Foreskin keratinocyte (primary cell): ENCODE measurements at places on chromosomes 12 and 14. TPM values are rescaled to one million over a fixed set of nuclear protein-coding genes. Genes with fewer than 3 reads are reported as not detected.
A peak's percentile ranks its signal among the peaks of the same experiment; 100 is the strongest.

DNA sequence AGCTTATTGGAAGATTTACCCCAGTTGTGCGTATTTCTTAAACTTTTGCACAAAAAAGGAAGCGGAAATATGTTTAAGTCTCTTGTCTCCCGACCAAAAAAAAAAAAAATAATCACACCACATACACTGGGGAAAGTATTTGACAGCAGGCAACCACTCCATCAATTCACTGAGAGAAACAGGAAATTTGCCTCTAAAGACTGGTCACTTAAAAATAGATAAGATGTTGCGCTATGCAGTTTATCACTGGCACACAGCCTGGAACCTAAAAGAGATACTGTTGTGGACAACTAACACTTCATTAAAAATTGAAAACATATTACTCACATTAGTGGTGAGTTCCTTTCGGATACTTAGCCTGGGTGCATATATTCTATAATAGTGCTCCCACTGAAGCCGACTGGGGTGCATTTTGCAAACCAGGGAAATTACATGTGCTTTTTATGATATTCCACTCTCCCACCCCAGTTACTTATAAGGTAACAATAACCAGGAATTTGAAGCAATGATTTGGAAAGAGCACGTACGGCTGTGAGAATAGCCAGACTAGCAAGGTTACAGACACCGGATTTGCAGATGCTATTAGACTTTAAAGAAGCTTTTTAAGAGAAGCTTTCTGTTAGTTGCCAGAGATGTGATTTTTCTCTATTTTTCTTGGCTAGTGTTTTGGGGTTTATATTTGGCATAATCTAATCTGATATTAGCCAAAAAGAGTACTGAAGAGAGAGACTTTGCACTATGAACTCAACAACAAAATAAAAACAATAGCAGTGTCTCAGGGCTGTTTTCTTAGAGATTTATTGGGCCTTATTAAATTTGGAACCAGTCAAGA lies 311.5 kb downstream of the NOVA1 start:
- no peak for DNase-seq

DNA sequence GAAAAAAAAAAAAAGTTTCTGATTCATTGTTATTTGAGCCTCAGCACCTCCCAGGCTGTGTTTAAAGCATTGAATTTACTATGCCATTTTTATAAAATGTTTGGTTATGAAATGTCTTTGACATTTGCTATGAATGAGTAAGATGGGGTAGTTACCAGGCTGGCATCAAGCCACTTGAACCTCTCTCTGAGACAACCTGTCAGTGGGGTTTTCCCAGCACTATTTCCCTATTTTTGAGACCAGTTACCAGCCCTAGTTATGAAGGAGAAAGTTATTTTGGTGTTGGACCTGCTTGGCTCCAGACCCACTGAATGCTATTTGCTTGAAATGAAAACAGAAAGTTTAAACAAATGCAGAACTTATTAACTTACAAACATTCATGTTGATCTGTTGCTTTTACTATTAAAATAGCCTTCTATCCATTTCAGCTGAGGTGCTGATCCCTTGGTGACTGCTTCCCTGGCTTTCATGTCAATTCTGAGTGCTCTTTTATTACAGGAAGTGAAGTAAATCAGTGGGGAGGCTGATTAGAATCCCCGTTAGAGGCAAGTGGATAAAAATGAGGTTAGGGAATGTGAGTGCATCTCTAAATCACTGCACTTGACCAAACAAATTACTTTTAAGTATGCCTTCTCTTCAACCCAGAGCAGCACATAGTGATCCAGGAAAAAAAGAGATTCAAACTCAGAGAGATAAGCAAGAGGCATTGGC lies 37.8 kb downstream of the LLPH start:
- peak; percentile 53 for DNase-seq

DNA sequence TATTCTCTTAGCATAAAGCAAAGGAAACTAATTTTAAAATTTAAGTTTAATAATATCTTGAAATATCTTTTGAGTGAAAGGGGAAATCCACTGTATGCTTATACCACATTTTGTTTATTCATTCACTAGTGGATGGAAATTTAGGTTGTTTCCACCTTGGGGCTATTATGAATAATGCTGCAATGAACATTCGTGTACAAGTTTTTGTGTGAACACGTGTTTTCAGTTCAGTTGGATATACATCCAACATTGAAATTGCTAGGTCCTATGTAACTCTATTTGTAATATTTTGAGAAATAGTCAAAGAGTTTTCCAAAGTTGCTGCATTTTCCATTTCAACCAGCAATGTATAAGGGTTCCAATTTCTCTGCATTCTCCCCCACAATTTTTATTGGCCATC lies 83.7 kb upstream of the ETV6 start:
- DNase-seq = no peak

GRCh38 chr12:29201296-29201695 lies 52.2 kb downstream of the FAR2 start:
- no peak for DNase-seq

DNA sequence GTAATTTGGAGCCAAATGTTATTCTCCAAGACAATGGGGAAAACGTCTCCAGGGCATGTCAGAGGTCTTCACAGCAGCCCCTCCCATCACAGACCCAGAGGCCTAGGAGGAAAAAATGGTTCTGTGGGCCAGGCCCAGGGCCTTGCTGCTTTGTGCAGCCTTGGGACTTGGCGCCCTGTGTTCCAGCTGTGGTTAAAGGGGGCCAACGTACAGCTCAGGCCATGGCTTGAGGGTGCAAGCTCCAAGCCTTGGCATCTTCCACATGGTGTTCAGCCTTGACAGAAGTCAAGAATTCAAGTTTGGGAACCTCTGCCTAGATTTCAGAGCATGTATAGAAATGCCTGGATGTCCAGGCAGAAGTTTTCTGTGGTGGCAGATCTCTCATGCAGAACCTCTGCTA lies 3.2 kb upstream of the CRY1 start:
- no peak for DNase-seq

DNA sequence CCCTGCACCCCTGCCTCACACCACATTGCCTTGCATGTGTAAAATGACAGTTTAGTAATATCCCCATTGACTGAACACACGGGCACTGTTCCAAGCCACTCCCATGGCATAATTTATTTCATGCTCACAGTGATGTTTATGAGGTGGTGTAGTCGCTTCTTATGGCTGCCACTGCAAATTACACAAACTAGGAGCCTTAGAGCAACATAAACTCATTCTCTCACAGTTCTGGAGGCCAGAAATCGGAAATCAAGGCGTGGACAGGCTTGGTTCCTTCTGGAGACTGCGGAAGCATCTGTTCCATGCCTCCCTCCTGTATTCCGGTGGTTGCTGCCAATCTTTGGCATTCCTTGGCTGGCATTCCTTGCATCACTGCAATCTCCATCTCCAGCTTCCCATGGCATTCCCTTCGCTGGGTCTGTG lies 97.3 kb downstream of the RIN3 start:
- no peak for DNase-seq

- no peak for DNase-seq
Observed at GRCh38 chr14:75249958-75250336, 28.7 kb upstream of the FOS start.

DNA sequence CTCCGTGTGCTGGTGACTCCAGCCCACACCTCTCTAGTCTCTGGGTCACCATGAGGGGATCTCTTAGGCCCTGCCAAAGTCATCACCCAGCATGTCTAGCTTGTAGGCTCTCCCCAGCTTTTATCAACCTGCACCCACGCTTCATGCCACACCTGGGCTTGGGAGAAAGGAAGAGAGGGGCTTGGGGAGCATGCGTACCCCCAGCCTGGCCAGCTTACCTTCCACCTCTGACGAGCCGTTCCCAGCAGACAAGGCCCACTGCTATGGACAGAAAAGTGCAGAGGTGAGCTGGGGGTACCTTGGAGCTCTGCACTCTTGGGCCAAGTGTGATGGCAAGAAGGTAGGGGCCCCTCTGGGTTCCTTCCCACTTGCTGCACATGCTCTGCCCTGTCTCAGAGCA lies 1.7 kb downstream of the PGF start:
- no peak for DNase-seq

The ARHGEF25 gene
- total RNA-seq = 1.2 and 1.7 TPM in 2 replicates

The IAPP gene
- not detected in 2 replicates for total RNA-seq

GRCh38 chr14:66036547-66036946 lies 449.6 kb upstream of the CCDC196 start:
- no peak for DNase-seq

DNA sequence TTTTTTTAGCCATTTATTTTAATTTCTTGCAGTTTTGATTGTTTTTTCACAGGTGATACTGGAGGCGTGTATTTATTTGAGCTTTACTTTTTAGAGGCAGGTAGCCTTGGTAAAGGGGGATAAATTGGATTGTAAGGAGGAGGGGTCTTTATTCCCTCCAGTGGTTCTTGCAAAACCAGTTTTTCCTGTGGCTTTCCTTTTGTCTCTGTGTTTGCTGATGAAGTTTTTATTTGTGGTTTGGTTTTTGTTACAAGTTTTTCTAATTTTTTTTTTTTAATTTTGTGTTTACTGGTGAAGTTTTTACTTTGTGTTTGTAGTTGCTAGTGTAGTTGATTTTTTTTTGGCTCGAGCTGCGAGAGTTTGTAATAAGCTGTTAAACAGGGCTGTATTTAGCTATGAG lies 278.5 kb downstream of the PRKD1 start:
- DNase-seq = no peak

DNA sequence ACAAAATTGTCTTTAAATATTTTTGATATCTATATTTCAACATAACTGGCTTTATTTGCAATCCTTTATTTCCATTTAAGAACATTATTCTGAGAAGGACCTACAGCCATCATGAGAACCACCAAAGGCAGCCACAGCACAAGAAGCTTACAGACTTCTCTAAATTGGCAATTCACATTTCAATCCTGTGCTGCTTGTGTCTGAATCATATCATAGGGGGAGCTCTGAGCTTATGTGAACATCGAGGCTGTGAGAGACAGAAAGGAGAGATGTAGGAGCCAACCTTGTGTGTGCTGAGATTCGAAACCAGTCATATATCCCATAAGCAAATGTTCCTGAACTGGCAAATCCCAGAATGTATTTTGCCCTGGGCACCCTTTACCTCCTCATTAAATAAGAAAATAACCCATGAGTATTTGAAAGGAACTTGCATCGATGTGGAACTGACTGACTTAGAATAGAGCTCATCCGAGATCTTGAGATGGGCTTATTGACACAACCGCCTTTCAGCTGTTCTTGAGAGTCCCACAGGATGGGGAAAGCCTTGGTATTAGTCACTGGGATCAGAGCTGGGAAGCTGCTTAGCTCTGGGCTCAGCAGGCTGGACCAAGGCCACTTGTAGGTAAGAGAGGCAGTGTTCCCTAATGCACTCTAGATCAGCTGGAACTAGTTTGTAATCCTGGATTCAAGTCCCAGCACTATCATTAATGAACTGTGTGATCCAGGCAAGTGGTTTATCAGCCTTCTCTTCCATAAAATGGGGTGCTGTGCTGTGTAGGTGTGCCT lies 329.8 kb downstream of the CACNA1C start:
- DNase-seq = no peak

DNA sequence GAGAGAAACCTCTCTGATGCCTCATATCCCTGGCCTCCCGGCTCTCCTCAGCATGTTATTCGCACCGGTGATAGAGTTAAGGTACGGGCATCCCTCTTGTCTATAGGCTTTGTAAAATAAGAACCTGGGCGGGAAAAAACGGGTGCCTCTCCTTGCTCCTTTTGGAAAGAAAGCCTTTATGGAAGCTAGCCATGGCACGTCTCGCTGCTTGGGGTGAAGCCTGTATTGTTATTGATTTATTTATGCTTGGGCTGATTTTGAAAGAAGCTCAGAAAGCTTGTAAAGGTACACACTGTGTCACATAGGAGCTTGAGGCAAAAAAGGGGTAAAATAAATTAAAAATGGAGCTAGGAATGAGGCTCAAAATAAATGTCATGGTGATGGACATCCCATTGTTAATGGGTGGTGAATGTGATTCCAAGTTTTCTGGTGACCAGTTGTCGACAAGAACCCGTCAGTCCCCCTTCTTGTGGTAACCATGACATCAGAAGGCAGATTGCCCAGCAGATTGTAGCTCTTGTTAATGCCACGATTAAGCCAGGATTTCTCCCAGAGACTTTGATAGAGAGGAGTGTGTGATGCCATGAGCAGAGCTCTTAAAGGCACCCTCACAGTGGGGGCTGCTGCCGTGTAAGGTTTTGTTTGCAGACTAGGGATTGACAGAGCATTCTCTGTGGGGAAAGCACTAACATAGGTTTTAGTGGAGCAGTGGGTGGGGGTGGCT lies 50.4 kb upstream of the ASPG start:
- no peak for DNase-seq

The PRB2 gene
- not detected in 2 replicates for total RNA-seq

- DNase-seq = peak; percentile 61
Observed at GRCh38 chr12:9650151-9650576, 19.3 kb upstream of the CLEC2D start.

- DNase-seq = no peak
Observed at GRCh38 chr12:116867523-116867922, 13.7 kb downstream of the HRK start.

The HHIPL1 gene
- 0.46 and 0.71 TPM in 2 replicates for total RNA-seq

DNA sequence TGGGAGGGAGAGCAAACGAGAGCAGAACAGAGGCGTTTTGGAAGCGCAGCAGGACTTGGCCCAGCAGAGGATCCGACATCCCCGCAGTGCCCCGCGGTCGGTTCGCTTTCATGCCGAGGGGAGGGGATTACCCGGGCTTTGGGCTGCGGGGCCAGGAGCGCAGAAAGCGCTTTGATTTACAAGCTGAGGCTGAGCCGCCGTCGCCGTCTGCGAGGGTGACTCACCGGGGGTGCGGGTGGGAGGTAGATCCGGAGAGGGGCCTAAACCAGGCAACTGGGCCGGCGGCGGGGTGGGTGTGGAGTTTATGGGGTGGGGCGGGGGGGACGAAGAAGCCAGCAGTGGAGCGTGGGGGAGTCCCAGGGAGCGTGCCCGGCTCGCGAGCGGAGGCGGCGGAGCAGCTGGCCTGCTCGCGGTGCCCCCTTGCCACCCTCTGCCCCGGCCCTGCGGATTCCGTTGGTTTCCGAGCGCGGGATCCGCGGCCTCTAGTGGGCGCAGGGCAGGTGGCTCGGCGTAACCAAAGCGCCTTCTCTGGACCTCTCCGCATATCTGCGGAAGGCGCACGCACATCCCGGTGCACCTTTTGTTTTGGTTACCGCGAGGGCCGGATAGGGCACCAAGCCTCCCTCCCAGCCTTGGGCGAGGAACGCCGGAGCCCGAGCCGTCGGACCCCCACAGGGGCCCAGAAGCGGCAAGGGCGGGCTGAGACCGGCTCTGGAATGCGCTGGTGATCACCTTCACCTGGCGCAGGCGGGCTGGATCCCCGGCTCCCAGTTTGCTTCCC lies 2.6 kb downstream of the SIX4 start:
- peak; percentile 71 for DNase-seq

DNA sequence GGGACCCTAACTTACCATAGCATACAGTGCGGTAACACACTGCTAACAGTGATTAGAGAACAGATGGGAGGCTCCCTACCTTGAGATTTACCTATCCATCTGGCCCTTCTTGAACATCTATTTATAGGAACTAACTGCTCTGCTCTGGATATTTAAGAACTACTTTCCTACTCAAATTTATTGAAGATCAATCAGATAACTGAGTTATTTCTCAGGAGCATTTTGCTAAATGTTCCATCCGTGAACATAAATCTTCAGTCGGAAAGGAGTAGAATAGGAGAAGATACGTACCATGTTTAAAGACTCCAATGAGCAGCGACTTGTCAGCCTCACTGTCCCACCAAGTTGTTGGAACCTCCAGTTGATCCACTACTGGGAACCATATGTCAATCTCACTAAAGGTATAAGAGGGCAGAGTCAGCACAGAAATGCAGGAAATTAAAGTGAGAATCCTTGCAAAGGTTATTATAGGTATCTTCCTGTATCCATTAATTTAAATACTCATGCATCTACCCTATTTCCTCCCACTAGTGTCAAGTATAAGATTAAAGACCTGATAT lies 15.6 kb upstream of the SUPT16H start:
- DNase-seq = no peak

GRCh38 chr14:51562816-51563215 lies 88.9 kb upstream of the FRMD6 start:
- DNase-seq = no peak

The GPD1 gene
- 0.11 and 0.14 TPM in 2 replicates for total RNA-seq

The ZNF268 gene
- 13.5 and 14.8 TPM in 2 replicates for total RNA-seq
